ENCODE measurements at places on chromosomes 6 and 20.
A peak's percentile ranks its signal among the peaks of the same experiment; 100 is the strongest.

- DNase-seq, result no peak
These were observed 49.7 kb downstream of the OR2B2 start for GRCh38 chr6:27862396-27863066.

GRCh38 chr20:42603655-42604054, 586.1 kb downstream of the PTPRT start:
- no peak for DNase-seq

- DNase-seq, result no peak
These were observed 140.0 kb downstream of the KIF16B start for GRCh38 chr20:16433293-16433580.

GRCh38 chr6:105875974-105876640, 210.0 kb upstream of the PRDM1 start:
- DNase-seq, result no peak

- DNase-seq, result no peak
These were observed 2.6 kb downstream of the CST4 start for GRCh38 chr20:23686046-23686750.

DNA sequence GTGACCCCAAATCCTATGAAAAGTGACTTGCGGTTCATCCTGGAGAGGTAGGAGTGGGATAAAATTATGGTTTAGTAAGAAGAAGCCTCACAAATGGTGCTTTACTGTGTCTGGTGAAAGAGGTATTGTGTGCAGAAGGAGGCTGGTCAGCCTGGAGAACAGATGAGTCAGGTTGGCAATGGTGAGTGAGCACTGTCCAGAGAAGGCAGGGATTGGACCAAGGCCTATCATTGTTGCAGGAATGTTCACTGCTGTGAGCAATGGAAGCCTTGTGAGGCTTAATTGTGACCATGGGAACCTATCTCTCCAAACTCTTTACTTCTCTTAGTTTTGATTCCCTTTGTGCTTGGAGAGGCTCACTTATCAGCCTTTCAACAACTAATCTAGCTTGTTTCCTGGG, 89.0 kb upstream of the KCNK16 start:
- no peak for DNase-seq

DNA sequence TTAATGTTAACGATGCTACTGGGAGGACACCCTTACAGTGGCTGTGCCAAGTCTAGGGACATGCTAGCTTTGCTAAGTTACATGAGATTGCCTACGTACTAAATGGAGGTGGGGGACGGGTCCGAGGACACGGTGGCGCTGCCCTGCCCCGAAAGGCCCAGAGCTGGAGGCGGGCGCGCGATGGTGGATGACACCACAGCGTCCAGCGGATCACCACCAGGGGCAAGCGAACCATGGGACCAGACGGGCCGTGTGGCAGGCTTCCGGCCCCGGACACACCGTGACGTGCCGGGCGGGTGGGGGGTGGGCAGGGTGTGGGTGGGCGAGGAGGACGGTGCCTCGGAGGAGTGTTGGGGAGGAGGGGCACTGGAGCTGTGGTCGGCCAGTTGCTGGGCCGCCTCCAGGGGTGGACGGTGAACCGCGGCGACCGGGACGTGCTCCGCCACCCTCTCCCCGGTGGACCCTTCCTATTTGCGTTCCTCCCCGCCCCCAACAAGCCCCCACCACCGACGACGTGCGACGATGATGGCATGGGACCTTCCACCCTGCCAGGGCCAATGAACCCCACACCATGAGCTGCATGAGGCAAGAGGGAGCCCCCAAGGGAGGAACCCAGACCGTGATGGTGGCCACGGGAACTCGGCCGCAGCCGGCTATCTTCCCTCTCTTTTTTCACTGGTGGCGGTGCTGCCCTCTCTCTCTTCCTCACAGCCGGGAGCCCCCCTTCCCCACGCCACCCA, 773.3 kb upstream of the DEFB115 start:
- DNase-seq, result no peak

DNA sequence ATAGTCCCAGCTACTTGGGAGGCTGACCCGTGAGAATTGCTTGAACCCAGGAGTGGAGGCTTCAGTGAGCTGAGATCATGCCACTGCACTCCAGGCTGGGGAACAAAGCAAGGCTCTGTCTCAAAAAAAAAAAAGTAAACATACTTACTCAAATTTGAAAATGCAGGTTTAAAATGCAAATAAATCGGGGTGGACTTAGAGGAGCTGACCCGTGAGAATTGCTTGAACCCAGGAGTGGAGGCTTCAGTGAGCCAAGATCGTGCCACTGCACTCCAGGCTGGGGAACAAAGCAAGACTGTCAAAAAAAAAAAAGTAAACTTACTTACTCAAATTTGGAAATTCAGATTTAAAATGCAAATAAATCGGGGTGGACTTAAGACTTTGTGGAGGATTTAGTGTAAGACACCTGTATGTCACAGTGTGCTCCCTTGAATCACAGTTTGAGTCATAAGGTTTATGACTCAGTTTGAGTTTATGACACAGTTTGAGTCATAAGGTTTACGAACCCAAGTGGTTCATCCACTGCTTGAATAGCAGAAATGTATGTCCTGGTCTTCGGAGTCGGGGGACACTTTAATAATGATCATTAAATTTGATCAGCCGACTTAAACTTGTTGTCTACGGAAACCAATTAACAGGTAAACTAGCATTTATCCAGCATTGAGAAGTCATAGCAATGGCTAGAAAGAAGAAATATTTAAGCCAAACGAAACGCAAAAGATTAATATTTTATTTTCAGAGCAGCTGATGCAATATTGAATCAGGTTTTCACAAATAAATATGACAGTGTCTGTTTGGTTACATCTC, 6.8 kb upstream of the MRPS10 start:
- no peak for DNase-seq

GRCh38 chr6:73802366-73802765, 106.4 kb downstream of the CD109 start:
- no peak for DNase-seq

- DNase-seq, result no peak
These were observed 37.1 kb upstream of the DUSP22 start for GRCh38 chr6:255041-255750.

GRCh38 chr6:129606664-129607063, 103.3 kb downstream of the ARHGAP18 start:
- DNase-seq, result no peak

DNA sequence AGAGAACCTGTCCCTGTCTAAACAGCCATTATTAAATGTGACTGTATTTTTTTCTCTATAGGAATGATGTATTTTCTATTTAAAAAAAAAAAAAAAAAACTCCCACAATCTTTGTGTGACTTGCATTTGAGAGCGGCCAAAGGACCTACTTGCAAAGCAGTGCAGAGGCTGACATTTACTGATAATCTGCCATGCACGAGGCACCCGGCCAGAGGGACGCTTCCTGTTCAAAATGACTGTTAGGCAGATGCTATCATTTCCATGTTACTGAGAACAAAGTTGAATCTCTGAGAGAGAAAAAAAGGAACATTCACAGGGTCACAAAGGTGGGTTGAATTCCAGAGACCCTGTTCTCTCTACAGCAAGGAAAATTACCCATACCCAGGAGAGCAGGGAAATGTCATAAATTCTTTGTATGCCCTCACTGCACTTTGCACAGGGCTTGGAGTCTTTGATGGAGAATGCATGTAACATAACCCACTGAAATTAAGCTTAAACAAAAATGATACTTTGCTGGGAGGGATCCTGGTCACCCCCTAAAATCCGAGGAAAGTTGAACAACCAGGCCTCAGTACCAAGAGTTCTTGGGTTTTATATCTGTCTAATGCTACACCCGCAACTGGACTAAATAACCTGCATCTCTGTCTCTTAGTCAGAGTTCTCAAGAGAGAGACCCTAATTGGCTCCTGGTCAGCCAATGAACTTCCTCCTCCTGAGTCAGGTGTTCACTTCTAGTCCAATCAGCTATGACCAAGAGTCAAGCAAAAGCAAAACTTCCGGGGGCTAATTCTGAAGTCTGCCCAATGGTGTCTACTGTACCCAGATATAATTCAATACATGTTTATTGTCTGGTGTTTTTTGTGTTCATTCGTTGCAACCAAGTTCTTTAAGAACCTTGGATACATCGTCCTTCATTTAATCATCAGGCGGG, 61.2 kb downstream of the GCLC start:
- DNase-seq, result no peak

DNA sequence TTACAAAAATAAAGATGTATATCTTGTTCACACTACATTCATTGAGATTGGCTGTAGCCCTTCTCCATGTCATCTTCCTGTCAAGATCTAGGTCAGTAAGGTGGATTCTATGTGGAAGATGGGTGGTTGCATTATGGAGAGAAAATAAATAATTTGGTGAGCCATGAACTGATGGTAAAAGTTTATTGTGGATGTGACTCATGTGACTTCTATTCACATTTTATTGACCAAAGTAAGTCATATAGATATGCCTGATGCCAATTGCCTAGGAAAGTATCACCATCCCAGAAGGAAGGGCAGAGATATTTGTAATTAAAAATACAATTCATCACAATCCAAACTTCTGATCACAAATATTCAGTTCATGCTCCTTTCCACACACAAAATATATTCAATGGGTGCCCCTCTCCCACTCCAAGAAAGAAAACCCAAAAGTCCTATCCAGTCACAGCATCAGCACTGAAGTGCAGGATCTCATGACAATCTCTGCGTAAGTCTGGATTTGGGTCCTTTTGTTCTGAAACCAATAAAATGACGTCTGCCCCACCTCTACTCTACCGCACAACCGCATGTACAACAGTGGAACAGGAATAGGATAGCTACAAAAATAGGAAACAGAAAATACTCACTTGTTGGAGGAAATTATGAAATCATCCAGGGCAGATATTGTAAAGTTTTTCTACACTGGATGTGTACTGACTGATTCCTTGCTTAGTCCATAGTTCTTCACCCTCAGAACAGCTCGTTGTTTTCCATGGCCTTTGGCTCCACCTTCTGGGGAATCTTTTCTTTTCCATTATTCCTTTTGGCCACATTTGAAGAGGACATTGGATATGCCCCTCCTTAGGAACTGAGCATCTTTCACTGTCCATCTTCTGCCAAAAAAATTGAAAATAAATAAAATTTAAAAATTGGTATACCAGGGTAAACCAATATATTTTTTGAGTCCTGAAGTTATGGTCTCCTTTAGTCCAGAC, 16.1 kb upstream of the SLC17A3 start:
- peak; percentile 44 for DNase-seq

DNA sequence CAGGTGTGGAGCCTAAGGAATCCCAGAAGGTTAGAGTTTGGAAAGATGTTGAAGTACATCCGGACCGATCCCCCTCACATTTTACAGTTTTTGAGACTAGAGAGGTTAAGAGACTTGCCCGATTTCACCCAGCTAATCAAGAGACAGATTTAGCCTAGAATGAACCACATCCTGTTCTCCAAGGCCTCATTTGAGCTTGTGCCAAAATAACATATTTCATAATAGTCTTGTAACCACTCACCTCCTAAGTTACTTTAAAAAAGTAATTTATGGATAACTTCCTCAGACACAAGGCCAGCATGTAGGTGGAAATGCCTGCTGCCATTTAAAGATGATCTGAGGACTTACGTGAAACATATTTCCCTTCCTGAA, 39.8 kb upstream of the ARHGAP18 start:
- no peak for DNase-seq

DNA sequence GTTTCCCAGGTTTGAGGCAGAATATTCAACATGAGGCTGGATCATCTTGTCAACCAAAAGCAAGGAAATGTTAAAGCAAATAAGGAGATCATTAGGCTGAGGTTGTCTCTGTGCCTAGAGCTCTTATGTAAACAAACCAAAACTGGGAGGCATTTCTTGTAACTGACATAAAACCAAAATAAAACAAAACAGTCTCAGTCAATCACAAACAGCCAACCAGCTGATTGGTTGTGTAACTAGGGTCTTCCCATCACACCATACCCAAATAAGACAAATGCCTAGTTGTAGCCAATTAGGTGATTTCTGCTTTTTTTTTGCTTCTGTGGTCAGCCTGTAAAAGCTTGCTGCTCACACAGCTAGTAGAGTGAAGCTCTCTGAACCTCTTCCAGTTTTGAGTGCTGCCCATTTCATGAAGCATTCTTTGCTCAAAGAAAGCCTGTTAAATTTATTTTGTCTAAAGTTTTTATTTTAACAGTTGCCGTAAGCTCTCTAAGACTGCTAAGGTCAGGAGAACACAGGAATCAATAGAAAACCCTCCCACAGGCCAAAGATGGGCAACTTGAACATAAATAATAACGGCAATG, 8.9 kb upstream of the FITM2 start:
- DNase-seq, result no peak

DNA sequence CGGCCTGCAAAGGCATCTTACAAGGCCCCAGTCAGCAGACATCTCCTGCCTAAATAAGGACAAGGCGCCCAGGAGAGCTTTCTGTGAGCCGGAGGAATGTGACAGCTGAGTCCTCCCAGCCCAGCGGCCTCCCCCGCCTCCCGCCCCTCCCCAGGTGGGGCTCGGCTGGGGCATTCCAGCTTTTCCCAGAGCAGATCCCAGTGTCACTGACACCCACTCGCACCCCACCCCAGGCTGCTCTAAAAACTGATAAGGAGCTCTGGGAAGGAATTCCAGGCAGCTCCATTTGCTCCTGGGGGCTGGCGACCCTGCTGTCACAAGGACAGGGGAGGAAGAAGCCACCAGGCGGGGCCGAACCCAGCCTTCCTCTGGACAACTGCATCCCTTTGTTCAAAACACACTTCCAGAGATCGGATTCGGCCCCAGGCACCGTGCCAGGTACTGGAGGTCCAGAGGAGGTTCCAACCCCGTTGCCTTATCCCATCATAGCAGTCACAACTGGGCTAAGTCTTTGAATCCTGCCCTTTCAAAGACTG, 49.7 kb downstream of the JPH2 start:
- no peak for DNase-seq

DNA sequence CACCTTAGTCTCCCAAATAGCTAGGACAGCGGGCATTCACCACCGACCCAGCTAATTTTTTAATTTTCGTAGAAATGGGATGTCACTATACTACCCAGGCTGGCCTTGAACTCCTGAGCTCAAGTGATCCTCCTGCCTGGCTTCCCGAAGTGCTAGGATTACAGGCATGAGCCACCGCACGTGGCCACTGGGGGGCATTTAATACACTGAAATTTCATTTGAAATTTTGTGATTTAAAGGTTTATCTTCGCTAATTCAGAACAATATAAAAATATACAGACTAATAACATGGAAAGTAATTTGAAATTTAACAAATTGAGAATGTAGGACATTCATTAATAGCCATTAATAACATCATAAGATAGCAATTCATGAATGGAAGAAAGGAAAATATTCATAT, 20.5 kb upstream of the TBC1D32 start:
- no peak for DNase-seq

DNA sequence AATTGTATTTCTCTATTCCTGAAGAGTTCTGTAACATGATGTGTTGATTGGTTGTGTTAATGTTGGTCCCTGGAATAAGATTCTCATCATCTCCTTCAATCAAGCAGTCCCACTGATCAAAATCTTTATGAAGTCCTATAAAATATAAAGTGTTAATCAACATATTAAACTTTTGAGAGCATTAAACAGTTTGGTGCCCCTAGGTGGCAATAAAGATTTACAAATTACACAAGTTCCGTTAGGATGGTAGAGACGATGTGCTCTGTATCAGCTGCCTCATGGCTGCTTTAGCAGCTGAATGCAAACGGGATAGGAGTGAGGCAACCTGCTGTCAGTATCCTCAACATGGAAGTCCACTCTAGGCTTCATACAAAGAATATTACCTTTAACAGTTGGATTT, 16.9 kb downstream of the TDRD6 start:
- DNase-seq, result no peak

GRCh38 chr20:23623666-23624323, 14.0 kb downstream of the CST3 start:
- DNase-seq, result no peak

Measured in NCI-H1694 (cell line).